ENCODE measurements at places on chromosomes 1 and 21.
A peak's percentile ranks its signal among the peaks of the same experiment; 100 is the strongest.

DNA sequence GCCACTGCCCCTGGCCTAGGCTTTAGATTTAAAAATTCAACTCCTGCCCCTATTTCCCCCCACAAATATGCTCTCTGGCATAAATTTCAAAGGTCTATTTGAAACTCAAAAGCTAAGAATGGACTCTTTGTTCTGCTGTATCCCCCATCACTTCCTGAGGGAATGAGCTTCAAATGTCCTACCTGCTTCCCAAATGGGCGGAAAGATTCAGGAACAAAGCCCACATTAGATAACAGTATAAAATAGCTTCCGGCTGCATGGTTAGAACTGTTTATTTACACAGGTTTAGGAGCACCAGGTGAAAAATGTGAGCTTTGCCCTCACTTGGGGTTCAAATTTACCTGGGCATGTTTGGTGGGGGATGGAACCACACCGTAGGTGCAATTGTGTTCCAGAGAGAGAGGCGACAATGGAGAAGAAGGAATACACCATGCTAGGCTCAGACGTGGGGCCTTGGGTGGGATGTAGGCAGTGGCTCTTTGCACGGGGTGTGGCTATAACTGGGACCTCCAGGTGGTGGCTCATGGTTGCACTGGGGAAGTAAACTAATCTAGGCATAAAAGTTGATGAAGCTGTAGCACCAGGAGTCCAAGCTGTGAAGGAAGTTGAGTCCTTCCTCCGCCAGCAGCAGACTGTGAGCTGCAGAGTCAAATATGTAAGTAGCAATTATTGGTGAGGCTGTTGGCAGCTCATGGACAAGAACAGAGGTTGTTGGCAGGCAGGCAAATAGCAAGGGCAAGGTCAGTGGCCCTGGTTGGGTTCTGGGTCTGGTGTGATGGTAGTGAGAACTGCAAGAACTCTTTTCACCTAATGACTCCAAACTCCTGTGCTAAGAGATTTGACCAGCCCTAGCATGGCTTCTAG is 41.5 kb upstream of the SRSF10 start:
- DNase-seq = no peak

- no peak for DNase-seq
Observed at GRCh38 chr1:165671526-165671925, 26.8 kb downstream of the ALDH9A1 start.

GRCh38 chr21:43927591-43928221 is 62.7 kb downstream of the AGPAT3 start:
- no peak for DNase-seq

GRCh38 chr1:206706298-206706791 is 21.6 kb downstream of the MAPKAPK2 start:
- no peak for DNase-seq

- DNase-seq = no peak
Observed at GRCh38 chr1:154839691-154840090, 30.4 kb downstream of the KCNN3 start.

GRCh38 chr1:78102082-78102481 is 56.3 kb downstream of the GIPC2 start:
- DNase-seq = no peak

GRCh38 chr1:5713101-5714010 is 278.9 kb downstream of the NPHP4 start:
- no peak for DNase-seq

GRCh38 chr1:214660900-214661299 is 57.9 kb downstream of the CENPF start:
- DNase-seq = no peak

- no peak for DNase-seq
Observed at GRCh38 chr1:185720633-185721272, 13.4 kb upstream of the HMCN1 start.

DNA sequence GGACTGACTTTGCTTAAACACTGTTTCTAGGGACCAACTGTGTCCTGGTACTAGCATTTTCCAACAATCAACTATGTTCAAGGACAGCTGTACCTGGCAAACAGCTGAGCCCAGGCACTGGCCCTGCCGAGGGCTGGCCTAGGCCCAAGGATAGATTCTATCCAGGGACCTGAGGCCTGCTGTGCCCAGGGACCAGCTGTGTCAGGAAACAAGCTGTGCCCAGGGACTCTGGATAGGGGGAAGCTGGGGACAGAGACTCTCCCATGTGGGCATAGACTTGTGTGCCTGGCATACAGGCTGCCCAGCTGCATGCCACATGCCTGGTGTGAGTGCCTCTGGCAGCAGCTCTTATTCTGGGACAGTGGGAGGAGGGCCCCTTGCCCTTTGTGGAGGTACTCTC is 38.1 kb upstream of the POU3F1 start:
- no peak for DNase-seq

- DNase-seq = no peak
Observed at GRCh38 chr1:92872719-92873118, 40.9 kb downstream of the RPL5 start.

DNA sequence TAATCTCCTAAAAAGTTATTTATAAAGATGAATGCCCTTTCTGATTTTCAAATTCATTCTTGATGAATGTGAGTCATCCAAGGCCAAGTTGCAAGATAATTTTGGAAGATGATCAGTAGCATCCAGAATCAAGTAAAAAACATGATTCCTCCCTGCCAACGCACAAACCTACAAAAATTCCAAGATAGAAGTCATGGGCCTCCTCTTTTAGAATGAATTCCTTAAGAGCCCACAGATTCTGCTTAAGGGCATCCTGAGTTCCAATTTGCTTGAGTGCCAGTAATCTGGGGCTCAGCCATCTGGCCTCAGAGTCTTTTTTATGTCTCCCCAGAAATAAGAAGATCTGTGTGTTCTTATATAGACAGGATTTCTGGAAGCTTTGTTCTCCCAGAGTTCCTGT is 23.2 kb upstream of the SPATA6 start:
- DNase-seq = no peak

DNA sequence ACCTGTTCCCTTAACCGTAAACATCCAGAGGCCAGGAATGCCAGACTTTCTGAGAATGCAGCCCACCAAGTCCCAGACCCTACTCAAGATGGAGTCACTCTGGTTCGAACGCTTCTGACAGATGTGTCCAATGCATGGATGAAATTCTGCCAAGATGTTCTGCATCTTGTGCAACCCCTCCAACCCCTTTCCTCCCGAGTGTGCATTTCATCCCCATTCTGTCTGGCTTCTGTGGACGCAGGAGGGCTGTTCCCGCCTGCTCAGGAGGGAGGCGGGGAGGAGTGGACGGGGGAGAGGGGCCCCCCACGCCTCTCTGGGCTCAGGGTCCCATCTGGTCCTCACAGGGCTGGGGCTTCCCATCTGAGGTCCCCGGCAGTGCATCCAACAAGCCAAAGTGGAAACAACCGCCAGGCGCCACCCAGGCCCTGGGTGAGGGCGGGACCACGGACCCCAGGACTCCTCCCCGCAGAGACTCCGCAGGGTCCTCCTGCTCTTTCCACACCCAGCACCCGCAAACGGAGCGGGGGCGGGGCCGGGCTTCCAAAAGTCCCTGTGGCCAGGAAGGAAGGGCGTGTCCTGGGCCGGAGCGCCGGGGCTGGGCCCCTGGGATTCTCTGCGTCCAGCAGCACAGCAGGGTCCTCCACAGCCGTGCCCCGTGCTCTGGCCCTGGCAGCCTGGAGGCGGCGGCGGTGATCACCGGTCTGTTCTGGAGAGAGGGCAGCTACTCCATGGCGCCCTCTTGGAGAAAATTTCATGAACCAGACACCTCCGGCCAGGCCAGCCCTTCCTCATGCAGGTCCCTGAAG is 27.8 kb upstream of the SUMO3 start:
- DNase-seq = peak; percentile 91

- no peak for DNase-seq
Observed at GRCh38 chr1:195597891-195598290, 1010.3 kb downstream of the KCNT2 start.

GRCh38 chr21:27104846-27105431 is 138.1 kb upstream of the ADAMTS5 start:
- no peak for DNase-seq

DNA sequence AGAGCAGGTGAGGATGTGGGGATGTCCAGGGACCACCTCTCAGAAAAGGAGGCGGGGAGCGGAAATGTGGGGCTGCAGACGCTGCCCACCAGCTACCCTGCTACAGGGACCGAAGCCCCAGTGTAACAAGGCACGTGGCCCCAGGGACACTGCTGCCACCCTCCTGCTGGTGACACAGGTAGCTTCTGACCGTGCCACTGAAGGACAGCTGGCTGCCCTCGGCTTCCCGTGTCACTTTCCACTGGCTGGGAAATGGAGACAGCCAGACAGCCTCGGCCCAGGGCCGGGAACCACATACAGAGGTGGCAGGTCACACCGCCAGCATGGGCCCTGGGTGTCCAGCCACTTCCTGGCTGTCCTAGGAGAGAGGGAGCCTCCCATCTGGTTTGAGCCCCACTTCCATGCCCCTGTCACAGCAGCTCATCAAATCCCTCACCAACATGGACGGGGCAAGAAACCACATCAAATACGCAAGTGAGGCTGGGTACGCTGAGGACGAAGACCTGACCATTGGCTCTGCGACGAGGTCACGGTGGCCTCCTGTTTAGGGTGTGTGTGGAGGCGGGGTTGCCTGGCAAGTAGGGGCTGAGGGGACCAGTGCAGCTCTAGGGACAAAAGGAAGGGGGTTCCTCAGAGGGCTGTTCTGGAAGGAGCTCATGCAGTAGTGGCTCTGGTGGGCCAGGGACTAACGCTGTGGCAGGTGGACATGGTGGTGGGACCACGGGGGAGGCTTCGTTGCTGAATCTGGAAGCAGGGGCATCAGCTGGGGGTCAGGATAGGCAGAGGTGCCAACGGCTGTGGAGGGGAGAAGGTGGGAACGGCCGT is 5.0 kb downstream of the PEX10 start:
- DNase-seq = no peak

DNA sequence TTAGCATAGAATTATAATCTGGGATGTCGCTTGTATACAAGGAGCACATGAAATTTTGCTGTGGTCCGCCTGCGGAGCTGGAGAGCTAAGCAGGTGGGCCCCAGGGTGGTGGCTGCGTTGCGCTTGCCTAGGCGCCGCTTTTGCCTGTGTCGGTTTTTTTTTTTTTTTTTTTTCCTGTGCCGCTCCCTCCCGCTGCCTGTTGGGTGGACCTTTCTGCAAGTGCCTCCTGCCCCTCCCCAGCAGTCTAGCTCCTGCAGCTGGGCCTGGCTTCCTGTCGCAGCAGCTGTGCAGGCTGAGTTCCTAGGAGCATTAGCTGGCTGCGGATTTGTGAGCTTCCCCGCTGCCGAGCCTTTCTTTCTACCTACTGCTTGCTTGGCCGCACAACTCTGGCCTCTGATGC is 20.6 kb downstream of the PYHIN1 start:
- DNase-seq = peak; percentile 89

DNA sequence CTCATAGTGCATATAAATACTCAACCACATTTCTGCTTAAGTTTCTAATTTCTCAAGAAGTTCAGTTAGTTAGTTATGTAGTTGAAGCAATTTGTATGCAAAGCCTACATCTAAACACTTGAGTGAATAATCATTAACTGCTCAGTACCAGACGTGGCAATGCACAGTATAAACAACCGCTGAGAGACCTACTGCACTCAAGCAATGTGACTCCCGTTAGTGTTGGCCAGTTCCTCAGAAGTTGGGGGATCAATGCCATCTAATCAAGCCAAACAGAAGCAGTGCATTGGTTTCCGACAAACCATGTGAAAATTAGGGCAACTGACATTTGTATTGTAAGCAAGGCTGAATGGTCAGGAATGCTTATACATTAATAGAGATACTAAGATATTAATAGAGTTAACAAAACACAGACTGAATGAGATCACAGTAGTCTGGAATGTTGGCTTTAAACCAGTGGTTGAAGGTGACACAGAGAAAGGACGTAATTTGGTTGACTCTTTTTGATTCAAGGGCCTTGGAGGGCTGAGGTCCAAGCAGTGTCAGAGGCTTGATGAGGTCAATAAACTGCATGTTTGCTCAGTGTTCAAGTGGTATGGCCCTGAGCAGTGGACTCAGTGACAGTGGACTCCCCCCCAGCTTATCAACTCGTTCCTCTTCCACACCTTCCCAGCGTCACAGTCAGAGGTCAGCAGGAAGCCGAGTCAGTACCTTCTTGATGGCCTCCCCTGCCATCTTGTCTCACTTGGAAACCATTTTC is 255.5 kb downstream of the CTH start:
- DNase-seq = no peak

DNA sequence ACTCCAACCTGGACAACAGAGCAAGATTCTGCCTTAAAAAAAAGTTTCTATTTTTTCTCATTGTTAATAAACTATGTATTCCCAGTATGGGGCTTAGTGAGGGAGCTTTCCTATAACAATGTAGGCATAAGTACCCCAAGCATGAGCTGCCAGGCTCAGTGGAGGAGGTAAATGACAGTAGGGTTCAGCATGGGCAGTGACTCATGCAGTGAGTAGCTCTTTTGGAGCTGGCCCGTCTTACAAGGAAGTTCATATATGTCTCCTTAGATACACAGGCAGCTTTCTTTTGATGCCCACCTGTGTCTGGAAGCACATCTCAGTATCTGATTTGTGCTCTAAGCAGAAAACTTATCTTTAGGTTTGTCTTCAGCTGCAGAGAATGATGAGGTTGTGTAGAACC is 57.9 kb downstream of the ZNF678 start:
- no peak for DNase-seq

- no peak for DNase-seq
Observed at GRCh38 chr1:199292896-199293295, 654.1 kb downstream of the PTPRC start.

DNA sequence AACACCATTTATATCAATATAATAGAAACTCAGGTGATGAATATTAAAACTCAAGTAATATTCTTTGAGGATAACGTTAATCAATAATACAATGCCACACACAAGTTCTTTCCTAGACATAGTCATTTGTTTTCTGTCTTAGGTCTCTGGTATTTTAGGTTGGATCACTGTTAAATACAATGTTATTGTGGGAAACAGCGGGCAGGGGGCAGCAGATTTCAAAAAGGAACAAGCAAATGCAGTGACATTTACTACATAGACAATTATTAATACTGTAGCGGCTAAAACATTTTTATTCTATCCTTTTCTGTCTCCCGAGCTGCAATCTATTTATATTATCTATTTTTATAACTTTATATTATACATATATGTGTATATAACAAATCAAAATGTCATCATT is 186.4 kb upstream of the ZNHIT6 start:
- DNase-seq = peak; percentile 36

DNA sequence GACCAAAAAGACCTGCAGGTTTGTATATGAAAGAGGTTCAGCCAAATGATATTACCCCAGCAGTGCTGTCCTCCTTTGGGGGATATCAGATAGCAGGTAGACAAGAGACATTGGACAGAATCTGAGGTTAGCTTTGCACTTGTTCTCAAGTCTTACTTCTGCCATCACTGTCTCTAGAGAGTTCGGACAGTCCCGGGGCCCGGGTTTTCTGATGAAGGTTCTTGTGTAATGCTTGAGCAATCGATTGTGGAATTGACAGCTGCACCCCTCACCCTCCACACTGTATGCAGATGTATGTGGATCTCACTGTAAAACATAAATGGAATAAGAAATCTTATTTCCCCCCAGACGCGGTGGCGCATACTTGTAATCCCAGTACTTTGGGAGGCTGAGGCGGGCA is 56.2 kb upstream of the MORC3 start:
- no peak for DNase-seq

All from H9 (cell line).